ENCODE measurements at places on chromosomes 11 and 22.

DNA sequence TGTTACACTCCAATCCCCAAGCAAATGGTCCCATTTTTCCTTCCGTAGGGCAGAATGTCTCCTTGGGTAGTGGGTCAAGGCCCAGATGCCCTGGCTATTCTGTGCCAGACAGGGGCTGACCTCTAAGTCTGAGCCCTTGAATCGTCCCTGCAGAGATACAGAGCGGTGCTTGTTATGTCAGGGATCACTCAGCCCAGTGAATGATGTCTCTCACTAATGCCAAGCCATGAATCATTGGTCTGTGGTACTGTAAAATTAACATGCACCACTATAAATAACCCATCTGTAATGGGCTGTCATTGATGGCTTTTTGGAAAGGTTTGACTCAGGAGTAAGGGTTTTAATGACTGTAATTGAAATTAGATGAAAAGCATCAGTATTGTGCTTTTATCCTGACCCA lies 35.3 kb upstream of the KIRREL3 start:
- DNase-seq: no peak

GRCh38 chr11:133065847-133066485 lies 466.3 kb downstream of the OPCML start:
- no peak for DNase-seq

DNA sequence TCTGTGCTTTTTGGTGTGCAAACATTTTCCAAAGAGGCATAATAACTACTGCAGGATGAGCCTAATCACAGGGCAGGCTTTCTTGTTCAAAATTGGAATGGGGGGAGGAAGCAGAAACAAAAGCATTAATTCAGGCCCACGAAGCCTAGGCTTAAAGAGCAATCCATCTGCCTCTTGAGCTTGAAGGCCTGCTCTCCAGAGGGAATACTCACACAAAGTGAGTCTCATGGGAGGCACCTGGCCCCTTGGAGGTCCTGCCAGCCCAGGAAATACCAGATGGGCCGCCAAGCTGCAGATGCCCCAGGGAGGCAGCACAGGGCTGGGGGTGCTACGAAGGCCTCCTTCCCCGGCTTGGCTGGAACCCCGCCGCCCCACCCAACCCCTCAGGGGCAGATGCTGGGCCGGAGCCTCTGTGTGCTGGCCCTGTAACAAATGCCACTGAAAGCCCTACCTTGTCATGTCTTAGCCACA lies 39.3 kb upstream of the COMT start:
- no peak for DNase-seq

DNA sequence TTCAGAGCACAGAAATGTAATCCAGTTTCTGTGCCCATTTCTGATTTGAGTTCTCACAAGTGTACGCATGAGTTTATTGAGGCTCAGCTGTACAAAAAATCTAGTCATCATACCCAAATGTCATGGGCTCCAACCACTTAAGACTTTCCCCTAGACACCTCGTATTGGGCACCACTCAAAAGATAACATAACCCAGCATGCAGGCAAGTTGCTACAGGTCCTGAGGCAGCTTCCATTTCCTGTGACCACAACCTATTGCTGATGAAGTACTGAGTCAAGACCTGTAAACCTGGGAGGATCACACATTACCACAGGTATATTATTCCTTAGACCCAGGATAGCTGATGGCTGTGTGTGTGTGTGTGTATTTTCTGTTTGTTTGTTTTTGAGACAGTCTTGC lies 95.2 kb downstream of the MRTFA start:
- DNase-seq: no peak

DNA sequence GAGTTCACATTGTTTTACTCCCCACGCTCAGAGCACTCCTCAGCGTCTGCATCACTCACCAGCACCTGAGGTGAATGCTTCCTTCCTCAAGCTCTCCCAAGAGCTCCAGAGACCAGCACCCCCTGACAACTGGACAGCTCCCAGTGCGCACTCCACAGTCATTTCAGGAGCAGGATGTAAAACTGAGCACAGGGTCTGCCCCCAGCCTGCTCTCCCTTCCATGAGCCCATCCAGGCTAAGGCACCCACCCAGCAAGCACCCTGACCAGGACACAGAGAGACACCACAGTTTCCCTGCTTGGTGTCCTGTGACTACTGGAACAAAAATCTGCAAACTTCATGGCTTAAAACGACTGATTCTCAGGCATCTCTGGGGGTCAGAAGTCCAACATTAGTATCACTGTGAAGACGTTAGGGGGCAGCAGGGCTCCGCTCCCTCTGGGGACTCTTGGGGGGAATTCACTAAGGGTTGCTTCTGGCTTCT lies 3.3 kb downstream of the SCGB1D2 start:
- no peak for DNase-seq

DNA sequence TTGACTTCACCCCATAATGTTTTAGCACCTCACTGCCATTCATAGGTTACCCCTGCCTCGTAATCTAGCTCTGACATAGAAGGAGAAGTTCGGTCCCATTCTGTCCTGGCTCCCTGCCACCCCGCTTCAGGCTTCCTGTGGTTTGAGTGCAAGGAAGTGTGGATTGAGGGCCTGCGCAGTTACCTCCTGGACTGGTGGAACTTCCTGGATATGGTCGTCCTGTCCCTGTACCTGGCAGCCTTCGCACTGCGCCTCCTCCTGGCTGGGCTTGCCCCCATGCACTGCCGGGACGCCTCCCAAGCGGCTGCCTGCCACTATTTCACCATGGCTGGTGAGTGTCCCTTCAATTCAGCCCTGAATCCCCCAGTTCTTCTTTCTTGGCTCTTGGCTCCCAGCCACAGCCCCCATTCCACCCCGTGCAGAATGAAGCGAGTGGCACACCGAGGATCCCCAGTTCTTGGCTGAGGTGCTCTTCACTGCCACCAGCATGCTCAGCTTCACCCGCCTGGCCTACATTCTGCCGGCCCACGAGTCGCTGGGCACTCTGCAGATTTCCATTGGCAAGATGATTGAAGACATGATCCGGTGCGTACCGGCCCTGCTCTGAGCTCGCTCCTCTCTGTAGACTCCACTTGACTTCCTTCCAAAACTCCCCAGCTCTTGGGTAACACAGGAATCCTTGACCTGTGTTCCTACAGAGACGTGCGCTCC lies 15.4 kb downstream of the ART5 start:
- DNase-seq: no peak

DNA sequence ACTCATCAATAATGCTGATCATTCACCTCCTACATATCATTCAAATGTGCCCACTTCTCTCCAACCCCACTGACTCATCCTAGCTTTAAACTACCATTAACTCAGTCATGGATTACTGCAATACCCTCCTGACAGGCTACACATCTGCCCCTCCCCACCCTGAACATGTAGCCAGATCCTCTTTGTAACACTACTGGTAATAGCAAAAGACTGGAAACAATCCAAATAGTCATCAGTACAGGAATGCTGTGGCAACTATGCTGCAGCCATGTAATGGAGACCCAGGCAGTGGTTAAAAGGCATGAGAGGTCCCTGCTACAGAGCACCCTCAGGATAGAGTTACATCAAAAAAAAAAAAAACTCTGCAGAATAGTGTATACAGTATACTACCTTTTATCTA lies 16.6 kb downstream of the SLC43A3 start:
- DNase-seq: no peak

- DNase-seq: no peak
Measured at GRCh38 chr11:68007498-68008380, 2.4 kb upstream of the ALDH3B1 start.

GRCh38 chr11:123853038-123853437 lies 32.4 kb downstream of the TMEM225 start:
- DNase-seq: no peak

DNA sequence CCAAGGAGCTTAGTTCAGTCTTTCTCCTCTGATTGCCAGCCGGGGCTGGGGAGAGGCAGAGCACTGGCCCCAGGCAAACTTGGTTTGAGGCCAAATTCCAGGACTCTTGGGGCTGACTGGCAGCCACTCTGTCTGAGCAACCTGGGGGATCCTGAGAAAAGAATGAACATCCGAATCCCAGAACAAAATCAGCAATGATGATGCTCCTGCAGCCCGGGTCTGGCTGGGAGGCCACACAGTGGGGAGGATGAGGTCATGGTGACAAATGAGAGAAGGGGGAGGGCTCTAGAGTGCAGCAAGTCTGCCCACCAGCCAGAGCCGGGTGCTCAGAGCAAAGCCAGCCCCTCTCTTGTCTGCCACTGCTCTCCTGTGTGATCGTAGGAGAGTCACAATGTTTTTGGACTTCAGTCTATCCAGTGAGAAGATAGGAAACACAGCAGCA lies 71.8 kb upstream of the PAX6 start:
- DNase-seq: no peak

DNA sequence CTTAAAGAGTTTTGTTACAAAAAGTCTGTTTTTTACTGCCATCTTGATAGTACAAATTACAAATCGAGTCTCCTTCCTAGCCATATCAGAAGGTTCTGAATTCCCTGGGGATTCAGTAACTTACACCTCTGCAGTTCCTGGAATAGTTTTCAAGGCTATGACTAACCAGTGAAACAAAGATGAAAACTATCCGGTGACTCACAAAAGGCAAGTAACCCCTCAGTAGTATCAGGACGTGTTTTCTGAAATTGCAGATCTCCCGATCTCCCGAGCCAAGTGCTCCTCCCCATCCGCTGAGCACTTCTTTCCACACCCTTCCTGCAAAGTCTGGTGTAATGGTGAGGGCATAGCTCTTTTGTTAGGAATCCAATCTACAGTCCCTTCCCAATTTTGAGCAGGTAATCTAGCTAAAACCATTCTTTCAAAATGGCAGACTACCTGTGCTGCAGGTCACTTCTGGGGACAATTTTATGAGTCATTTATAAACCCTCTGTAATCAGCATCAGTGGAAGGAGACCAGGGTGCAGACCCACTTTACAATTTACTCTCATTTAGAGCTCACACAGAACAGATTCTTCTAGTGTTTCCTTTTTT lies 7.7 kb downstream of the E2F8 start:
- DNase-seq: no peak

DNA sequence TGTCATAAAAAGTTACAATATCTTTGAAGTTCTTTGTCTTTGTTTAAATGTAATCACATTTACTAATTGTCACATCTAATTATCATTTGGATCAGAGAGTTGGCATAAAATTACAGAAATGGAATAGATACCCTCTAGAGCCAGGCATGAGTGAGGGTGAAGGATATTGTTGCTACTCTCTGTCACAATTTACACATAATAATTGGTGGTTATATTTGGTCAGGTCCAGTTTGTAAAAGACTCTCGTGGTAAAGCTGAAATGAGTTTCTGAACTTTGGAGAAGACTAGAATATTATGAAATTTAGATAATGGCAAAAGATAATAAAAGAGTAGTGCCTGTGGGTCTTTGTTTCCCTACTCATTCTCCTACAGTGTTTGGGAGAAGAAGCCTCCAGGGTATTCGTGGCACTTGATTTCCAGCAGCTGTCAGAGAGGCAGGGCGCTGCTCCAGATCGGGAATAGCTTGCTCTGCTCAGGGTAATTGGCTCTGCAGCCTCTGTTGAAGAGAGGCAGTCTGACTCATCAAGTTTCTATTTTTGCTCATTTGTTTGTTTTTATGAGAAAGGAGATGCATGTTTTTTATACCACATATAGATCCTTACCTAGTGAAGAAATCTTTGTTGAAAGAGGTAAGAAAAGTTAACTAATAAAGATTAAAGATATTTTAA lies 349.9 kb downstream of the CNTN5 start:
- no peak for DNase-seq

DNA sequence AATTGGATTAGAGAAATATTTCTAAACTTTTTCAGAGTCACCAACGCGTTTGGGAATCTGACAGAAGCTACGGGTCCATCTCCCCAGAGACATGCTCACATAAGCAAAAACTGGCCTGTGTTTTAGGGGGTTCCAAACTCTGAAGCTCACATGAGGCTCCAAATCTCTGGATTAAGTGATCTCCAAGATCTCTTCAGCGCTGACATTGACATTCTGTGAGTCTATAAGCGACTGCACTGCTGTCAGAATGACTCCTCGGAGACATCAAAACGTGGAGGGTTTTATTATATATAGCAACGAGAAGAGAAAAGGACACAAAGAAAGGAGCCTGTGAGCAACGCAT lies 642 bp upstream of the SIK2 start:
- no peak for DNase-seq

GRCh38 chr22:50306753-50307749 lies at the start of gene PLXNB2:
Gene PLXNB2 (minus strand): TSS chr22:50307646. CDS start chr22:50290584, 17,062 bp downstream.
- DNase-seq: no peak

DNA sequence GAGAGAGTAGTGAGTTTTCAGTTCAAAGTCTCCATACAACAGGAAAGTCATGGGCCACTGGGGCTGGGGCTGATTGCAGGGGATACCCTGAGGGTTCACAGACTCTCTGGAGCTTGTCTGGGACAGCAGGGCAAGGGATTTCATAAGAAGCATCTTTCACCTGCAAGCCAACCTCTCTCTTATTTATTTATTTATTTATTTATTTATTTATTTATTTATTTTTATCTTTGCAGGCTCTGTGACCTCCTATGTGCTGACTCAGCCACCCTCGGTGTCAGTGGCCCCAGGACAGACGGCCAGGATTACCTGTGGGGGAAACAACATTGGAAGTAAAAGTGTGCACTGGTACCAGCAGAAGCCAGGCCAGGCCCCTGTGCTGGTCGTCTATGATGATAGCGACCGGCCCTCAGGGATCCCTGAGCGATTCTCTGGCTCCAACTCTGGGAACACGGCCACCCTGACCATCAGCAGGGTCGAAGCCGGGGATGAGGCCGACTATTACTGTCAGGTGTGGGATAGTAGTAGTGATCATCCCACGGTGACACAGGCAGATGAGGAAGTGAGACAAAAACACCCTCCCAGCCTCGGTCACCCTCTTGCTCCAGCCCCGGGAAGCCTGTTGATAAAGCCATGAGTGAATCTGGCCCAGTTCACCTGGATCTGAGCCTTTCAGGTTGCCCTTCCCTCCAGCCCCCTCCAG lies 68.4 kb downstream of the GGTLC2 start:
- no peak for DNase-seq

- DNase-seq: no peak
Measured at GRCh38 chr11:22554221-22554620, 71.4 kb downstream of the FANCF start.

DNA sequence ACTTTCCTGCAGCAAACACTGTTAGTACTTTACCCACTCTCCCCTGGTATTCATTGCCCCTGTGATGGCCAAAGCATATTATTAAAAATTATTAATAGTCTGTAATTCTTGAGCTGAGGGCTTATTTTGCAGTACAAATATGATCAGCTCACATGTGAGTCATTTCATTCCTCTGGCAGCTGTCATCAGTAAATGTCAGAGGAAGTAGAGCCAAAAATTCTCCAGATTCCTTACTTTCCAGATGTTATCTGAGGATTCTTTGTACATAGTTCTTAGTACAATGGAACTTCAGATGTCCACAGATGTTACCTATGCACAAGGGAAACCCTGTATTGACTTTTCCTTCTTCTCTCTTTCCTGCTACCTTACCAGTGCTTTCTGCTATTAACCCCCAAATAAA lies 12.5 kb downstream of the OR5B3 start:
- no peak for DNase-seq

- no peak for DNase-seq
Measured at GRCh38 chr11:110336054-110336453, 39.6 kb upstream of the RDX start.

DNA sequence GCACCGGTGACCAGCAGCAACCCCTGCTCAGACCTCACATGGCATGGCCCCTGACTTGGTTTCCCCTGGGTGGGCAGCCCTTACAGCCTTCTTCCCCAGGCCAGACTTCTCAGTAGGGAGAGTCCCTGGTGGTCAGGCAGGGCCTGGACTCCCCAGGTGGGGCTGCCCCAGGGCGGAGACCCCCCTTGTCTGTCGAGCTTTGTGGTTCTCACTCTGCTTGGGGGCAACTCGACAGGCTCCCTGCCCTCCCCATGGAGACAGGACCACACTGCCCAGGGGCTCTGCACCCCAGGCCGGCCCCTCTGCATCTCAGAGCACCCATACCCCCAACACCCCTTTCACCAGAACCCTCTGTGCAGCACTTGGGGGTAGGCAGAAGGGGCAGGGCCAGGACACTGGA lies 87.7 kb downstream of the MORC2 start:
- DNase-seq: no peak

All from esophagus squamous epithelium (tissue), 5 donors.